ENCODE measurements at places on chromosomes 2 and 18.

DNA sequence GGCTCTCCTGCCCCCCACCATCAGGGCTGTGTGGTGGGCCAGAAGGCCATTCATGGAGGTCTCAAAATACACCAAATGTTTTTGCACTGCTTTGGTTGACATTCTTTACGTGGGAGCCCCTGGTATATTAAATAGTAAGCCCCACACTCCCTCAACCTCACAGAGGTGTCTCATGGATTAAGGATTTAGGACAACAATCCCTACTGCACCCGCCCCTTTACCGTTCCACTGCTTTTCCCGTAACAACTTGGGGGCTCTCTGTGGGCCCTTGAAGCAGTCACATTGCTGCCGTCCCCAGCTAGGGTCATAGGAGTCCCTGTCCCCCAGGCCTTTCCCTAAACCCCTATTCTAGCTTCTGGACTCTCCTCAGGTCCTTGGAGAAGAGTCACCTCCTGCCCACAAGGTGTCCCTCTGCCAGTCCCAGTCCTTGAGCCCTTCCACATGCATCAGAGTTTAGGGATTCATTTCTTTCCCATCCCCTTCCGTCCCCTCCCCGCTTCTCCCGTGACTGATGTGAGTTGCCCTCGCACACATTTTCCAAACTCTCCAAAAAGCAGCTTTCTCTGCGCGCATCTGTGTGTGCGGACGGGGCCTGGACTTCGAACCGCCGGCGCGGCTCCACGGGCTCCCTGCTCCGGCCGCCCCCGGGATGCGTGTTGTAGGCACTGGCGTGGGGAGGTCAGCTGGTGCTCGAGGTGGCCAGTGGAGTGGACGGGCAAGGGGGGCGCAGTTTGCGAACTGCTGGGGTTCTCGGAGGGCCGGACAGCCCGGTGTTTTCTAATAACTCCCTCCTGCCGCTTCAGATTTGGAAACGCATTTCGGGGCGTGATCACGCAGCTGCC is 84.8 kb downstream of the LYPD1 start:
- DNase-seq = no peak

GRCh38 chr18:30342675-30343074 is 699.9 kb downstream of the DSC3 start:
- no peak for DNase-seq

DNA sequence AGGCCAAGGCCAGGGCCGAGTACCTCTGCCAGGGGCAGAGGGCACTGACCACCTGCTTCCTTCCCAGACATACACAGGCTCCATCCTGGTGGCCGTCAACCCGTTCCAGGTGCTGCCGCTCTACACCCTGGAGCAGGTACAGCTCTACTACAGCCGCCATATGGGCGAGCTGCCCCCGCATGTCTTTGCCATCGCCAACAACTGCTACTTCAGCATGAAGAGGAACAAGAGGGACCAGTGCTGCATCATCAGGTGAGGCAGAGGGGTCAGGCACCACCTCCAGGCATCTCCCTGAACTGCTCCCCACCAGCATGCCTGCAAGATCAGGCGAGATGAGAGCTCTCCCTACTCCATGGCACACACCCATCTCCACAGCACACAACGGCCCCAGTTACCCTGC is 31.1 kb downstream of the MYO7B start:
- DNase-seq = no peak

GRCh38 chr2:98514096-98514639 is 69.5 kb downstream of the INPP4A start:
- DNase-seq = no peak

- DNase-seq = no peak
Observed at GRCh38 chr2:27885234-27885633, 5.0 kb downstream of the RBKS start.

- DNase-seq = no peak
Observed at GRCh38 chr2:29450596-29451222, 335.5 kb downstream of the CLIP4 start.

DNA sequence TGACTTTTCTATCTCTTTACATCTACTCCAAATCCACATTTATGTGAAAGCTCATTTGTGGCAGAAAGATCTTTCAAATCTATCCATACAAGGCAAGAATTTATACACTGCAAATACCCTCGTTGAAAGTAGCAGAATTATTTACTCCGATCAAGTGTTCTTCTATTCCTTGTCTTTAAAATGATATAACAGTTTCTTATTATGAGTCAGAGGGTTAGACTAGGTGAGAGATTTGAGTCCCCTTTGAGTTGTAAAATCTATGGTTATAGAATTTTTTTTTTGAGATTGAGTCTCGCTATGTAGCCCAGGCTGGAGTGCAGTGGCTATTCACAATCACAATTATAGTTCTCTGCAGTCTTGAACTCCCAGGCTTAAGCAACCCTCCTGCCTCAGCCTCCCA is 5.6 kb upstream of the GREB1 start:
- no peak for DNase-seq

DNA sequence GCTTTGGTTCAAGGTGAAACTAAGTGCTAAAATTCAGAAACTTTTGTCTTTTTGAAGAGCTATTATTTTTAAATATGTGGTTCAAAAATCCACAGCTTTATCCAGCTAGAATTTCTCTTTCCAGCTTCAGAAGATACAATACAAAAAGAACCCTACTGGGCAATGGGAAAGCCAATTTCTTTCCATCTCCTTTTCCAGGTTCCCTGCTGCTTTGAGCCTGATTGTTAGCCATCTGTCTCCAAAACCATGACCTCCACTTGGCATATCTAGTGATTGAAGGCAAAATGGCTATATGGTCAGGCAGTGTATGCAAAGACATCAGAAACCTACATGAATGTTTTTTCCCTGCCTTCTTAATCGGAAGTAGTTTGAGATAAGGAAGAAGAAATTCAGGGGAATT is 134.1 kb downstream of the KCNH7 start:
- DNase-seq = no peak

DNA sequence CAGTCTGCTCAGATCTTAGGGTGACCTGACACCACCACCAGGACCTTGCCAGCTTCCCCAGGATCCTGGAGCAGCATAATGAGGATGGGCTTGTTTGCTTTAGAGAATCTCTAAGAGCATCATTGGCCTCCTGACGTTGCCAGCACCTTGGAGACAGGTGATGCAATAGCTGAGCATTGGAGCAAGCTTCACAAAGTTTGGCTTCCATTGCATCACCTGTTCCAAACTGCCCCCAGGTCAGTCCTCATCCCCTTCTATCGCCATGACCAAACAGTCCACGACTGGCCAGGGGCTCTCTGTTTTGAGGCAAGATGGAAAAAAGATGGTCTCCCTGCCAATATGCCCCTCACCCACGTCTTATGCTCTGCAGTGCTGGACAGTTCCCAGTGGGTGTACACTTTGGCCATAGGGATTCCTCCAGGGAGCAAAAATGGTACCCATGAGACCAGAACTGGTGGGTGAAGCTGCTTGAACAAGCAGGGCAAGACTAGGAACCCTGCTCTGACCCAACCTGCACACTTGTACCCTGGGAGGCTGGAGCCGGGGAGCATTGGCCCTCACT is 22.6 kb upstream of the AGAP1 start:
- no peak for DNase-seq

DNA sequence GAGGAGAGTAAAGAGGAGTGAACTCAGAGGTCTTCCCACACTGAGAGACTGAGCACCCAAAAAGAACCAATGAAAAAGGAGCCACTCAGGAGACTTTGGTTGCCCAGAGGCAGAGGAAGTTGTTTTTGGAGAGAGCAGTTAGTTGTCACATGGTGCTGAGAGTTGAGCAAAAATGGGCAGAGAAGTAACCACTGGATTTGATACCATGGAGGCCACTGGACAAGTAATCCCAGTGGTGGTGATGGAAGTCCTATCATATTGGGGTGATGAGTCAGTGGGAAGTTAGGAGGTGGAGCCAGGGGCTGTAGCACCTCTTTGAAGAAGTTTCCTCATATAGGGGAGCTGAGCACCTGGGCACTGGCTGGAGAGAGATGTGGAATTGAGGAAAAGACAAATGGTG is 235.8 kb downstream of the TPGS2 start:
- DNase-seq = no peak

DNA sequence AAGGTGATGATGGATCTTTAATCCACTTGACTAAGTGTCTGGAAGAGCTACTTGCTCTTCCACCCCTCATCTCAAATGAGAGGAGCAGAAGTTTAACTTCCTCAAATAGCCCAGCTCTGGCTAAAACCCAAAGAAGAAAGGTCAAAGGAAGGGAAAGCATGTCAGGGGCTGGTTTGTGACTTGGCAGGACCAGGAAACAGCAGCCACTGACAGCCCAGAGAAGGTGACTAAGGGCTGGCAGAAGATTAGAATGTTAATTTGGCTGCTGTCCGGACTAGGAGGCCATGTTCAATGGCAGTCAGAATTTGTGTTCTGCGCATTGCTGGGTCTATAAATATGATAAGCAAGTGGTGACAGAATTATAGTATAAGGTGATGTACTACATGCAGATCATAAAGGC is 386.2 kb downstream of the SETBP1 start:
- no peak for DNase-seq

DNA sequence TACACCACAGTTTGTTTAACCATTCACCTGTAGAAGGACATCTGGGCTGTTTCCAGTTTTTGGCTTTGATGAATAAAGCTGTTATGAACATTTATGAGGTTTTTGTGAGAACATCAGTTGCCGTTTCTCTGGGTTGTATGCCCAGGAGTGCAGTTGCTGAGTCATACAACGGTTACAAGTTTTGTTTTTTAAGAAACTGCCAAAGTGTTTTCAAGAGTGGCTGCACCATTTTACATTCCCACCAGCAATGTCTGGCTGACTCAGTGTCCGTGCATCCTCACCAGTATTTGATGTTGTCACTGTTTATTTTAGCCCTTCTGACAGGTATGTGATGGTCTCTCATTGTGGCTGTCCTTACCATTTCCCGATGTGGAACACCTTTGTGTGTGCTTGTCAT is 48.0 kb upstream of the GPR17 start:
- DNase-seq = no peak

- no peak for DNase-seq
Observed at GRCh38 chr2:225999692-226000091, 600.2 kb downstream of the NYAP2 start.

GRCh38 chr2:156481312-156481711 is 45.1 kb downstream of the GPD2 start:
- no peak for DNase-seq

DNA sequence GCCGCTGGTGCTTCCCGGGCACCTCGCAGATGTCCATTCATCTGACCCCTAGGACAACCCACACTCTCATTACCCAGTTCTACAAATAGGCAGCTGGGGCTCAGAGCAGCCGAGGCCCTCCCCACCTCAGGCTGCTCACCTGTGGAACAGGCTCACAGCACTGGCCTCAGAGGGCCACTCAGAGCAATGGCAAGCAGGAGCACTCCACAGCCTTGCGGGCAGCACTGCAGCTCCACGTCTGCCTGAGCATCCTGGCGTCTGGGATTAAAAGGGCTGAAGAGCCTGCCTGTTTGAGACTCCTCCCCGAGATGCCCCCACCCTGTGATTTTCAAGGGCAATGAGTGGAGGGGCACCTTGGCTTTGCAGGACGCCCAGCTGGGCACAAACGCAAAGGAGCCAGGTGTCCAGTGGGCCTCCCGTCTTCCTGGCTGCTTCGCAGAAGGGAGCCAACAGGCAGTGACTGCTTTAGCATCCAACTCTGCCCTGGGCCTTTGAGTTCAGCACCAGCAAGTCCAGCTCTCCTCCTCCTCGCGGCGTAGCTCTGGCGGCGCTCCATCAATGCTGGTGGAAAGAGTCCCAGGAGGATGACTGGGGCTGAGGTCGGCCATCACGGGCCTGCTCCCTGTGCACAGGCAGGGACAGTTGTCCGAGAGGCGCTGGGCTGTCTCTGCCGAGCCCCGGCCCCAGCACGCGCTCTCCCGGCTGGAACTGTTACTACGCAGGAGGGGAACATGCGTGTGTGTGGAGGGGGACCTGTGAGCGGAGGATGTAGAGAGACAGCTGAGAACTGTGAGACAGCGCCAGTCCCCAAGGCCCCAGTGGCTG is 297.2 kb downstream of the NDUFA10 start:
- no peak for DNase-seq

DNA sequence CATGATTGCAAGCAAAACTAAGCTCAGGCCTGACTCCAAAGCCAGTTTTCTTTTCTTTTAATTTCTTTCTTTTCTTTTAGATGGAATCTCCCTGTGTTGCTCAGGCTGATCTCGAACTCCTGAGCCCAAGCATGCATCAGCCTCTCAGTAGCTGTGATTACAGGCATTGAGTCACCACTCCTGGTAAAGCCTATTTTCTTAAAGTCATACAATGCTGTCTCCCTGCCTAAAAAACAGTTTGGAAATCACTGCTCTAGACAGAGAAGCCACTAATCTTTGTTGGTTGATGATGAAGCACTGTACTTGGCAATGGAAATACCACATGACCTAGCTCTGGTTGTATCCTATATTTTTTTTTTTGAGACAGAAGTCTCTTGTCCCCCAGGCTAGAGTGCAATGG is 33.1 kb upstream of the ZNF532 start:
- DNase-seq = no peak

DNA sequence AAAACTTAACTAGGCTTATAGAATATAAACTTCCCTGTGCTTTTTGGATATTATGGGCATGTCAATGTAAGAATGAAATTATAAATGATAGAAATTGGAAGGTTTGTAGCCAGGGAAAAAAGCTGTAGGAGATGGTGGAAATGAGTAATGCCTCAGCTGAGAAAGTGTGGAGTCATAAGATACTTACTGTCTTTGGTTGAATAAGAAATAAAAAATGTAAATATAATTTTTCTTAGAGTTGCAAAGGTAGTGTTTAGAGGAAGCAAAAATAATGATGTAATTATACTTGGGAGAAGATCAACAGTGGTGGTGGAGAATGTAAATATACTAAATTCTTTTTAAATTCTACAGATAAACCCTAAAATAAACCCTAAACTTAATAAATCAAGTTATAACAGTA is 26.2 kb upstream of the RND3 start:
- DNase-seq = no peak

- no peak for DNase-seq
Observed at GRCh38 chr2:64781711-64782390, 128.1 kb upstream of the SERTAD2 start.

DNA sequence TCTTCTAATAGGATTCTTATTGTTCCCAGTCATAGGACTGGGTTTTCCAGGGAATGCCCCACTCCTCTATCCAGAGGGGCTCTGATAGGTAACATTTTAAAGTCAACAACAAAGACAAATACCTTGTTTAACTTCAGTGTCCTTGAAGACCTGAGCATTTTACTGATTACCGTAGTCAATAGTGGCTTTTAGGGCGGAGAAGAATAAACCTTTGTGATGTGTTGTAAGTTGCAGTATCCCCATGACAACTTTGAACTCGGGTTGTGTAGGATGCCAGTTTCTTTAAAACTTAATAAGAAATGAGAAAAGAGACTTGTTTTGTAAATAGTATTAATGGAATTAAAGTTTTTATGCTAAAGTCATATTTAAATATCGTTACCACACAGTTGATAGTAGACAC is 6.0 kb downstream of the GATA6 start:
- DNase-seq = no peak

DNA sequence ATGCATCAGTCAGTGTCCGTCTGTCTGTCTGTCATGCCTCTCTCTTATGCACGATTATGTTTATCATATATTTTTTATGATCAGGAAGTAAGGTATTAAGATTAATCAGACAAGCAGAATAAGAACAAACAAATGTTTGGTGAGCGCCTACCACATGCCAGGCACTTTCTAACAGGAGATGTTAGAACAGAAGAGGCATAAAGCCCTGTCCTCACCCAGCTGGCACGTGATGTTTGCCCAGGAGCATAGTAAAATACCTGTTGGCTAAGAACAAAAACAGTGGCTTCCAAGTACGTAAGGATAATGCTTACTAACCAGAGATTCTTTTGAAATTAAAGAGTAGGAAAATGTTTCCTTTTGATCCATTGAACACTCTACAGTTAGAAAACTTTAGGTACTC is 380.2 kb upstream of the RAB12 start:
- no peak for DNase-seq

All from CMK (cell line).